ENCODE measurements at places on chromosomes 7 and 10.

GRCh38 chr7:3367261-3367660 is 66.2 kb downstream of the SDK1 start:
- no peak for DNase-seq

DNA sequence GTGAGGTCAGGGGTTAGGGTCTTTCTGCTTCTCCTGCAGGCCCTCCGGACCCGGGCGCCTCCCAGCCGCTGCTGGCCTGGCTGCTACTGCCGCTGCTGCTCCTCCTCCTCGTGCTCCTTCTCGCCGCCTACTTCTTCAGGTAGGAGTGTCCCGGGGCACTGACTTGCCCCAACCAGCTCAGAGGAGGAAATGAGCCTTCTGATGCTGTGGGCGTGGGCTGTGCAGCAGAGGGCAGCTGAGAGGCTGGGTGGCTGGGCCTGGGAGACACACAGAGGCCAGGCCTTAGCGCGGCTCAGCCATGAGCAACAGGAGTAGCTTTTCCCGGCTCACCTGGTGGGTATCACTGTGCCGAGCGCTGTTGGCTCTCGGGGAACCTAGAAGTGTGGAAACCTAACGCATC is 78.9 kb downstream of the MKI67 start:
- DNase-seq, result peak; percentile 79

GRCh38 chr7:36098096-36098495 is 55.0 kb upstream of the EEPD1 start:
- no peak for DNase-seq

DNA sequence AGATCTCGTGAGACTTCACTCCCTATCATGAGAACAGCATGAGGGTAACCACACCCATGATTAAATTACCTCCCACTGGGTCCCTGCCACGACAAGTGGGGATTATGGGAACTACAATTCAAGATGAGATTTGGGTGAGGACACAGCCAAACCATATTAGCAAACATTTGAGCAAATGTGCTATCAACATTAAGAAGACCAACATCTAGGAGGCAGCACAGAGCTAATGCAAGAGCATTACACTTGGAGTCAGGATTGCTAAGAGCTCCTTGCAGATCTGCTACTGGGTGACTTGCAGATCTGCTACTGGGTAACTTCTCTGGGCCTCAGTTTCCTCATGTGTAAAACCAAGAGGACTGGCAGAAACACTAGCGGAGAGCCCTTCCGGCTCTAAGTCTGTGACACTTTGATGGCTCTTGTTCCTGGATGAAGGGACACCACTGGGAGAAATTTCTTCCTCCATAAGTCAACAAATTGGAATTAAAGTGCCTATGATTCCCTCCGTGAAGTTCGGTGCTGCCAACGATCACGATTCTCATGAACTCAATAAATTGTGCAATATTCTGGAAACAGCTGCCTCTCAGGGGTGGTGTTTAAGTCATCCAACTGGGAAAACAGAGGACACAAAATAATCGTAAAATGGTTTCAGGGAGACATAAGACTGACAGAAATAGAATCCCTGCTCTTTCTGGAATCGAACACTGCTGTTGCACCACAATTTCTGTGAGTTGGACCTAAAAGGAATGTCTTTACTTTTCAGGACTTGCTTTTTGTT is 115.8 kb upstream of the ITGB1 start:
- DNase-seq, result no peak

GRCh38 chr7:18509481-18509880 is 13.9 kb downstream of the HDAC9 start:
- DNase-seq, result no peak

DNA sequence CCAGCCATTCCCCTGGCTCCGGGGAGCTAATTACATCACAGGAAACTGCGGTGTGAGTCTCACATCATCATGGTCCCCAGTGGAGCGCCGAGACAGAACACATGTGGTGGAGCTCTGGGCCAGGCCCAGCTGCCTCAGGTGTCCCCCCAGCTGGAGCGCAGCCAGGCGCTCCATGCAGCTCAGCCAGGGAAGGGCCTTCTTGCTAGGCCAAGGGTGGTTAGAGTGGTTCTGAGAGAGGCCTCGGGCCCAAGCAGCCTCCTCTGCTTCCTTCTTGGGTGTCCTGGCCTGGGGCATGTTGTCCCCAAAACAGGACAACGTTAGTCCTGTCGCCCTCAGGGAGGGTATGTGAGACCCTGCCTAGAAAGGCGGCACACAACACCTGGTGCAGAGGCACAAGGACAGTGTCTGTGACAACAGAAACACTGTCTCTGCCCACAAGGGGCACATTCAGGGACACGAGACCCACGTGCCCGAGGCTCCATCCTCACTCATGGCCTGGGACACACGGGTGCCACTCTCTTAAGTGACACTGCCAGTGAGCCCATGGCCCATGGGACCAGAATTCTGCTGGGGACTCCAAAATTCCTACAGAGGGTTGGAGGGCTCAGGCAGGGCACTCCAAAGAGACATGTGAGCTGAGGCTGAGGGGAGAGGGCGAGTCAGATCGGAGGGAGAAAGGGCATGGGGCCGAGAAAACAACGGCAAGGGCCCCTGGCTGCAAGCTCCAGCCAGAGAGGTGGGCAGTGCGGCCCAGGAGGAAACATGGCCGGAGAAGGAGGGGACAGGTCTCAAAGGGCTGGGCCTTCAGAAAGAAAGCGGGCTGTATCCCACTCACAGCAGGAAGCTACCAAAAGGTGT is 37.0 kb upstream of the RET start:
- DNase-seq, result no peak

GRCh38 chr7:116236020-116236630 is 25.8 kb downstream of the TES start:
- DNase-seq, result peak; percentile 45

DNA sequence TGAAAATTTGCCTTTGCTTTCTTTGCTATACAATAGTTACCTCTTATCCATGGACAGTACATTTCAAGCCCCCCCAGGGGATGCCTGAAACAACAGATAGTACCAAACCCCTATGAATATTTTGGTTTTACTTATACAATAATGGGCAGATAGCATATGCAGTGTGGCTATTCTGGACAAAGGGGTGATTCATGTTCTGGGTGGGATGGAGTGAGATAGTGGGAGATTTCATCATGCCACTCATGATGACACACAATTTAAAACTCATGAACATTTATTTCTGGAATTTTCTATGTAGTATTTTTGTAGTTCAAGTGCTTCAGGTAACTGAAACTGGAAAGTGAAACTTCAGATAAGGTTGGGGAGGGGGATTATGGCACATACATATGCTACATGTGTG is 12.0 kb downstream of the STARD3NL start:
- DNase-seq, result no peak

GRCh38 chr7:132536654-132537395 is 39.4 kb downstream of the PLXNA4 start:
- no peak for DNase-seq

DNA sequence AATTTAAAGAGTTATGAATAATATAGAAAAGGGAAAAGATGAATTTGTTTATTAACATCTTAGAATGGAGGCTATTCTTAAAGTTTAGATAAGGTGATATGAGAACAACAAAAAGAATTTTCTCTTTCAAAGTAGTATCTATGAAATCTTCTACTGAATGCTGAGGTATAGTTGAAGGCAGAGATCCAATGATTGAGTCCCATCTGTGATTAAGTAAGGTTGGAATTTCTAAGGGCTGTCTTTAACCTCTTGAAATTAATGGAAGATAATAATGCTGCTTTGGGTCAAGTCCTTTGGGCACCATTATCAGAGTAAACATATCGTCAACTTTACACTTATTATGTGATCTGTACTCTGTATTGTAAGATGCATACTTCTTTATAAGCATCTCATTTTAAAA is 307.9 kb downstream of the PRKG1 start:
- DNase-seq, result no peak

DNA sequence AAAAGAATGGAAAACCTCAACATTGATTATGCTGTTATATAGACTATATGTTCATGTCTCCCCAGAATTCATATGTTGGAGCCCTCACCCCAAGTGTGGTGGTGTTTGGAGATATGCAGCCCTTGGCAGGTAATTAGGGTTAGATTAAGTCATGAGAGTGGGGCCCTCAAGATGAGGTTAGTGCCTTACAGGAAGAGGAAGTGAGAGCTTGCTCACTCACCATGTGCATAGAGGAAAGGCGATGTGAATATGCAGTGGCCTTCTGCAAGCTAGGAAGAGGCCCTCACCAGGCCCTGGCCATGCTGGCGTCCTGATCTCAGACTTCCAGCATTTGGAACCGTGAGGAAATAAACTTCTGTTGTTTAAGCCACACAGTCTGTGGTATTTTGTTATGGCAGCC is 14.8 kb downstream of the ZNF33A start:
- no peak for DNase-seq

- no peak for DNase-seq
These were observed at the start of gene TMEM229A for GRCh38 chr7:124032369-124033094. Gene TMEM229A, minus strand, starts transcription at chr7:124033067. Its CDS starts 64 bp downstream, at chr7:124033003.

GRCh38 chr7:135335628-135336139 is 102.0 kb downstream of the STRA8 start:
- peak; percentile 16 for DNase-seq

All from stimulated activated CD4-positive, alpha-beta T cell treated with anti-CD3 and anti-CD28 coated beads, Interleukin-4, amount 100 ng/mL, for 1 hour (primary cell).